ENCODE measurements at places on chromosomes 4 and X.

- no peak for DNase-seq
These were observed 7.4 kb downstream of the SLC9B1 start for GRCh38 chr4:103012060-103012459.

GRCh38 chrX:99914635-99915034, 495.4 kb downstream of the PCDH19 start:
- no peak for DNase-seq

GRCh38 chr4:187178587-187178986, 454.9 kb upstream of the FAT1 start:
- DNase-seq, result no peak

DNA sequence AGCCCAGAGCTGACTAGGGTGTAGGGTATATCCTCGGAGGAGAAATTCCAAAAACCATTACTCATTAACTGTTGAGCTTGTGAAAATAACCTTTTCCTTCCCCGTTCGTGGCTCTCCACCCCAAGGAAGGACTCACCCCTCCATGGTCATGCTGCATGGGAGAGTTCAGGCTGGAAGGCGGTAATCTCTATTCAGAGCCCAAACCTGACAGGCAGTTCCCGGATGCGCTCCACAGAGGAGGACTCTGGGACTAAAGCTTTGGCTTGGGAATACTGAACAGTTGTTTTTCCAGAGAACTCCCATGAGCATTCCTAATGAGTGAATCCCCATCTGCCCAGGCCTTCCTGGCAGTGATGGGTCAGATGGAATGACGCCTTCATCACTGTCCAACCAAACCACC, 125.4 kb downstream of the BCOR start:
- DNase-seq, result no peak

- no peak for DNase-seq
These were observed 862 bp upstream of the CENPU start for GRCh38 chr4:184734758-184735157.

Measured in inflammatory macrophage (primary cell).